Activated T-cell treated with anti-CD3 and anti-CD28 coated beads, Interleukin-2, amount 50 U/mL, for 48 hours (primary cell): ENCODE measurements at places on chromosomes 2 and 18.

- DNase-seq: no peak
Measured at GRCh38 chr2:225773148-225773547, 373.6 kb downstream of the NYAP2 start.

GRCh38 chr2:44335806-44336538 lies 25.3 kb downstream of the PREPL start:
- no peak for DNase-seq

DNA sequence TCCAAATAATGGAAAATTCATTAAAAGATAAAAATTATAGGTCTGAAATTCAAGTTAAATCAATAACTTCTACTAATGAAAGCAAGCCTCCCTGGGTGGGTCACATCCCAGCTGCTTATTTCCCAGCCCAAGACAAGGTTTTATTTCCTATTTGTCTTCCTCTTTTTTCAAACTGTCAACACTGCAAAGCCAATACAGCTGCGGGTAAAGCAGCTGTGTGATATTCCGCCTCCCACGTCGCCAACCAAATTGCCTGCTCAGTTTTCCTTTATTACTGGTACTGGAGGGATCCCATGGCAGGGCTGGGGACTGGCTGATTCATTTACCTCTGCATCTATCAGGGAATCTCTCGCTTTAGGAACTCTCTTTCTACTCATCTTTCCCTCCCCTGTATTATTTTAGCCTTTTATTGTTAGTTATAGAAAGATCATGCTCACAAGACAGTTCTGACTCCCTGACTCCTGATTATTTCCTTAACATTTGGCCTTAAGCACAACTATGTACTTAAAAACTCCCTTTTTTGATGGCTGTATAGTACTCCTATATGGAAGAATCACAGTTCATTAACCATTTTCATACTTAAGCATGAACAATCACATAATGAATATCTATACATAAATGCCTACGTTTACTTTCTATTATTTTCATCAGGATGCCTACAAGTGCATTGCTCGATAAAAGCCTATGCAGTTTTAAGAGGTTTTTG lies 253.1 kb downstream of the CDCA7 start:
- DNase-seq: no peak

- DNase-seq: no peak
Measured at GRCh38 chr2:28035816-28036215, 145.3 kb downstream of the BABAM2 start.

GRCh38 chr2:176415937-176416499 lies 146.8 kb downstream of the MTX2 start:
- DNase-seq: no peak
